GM23248 (cell line): ENCODE measurements at places on chromosomes 13 and 19. TPM values are rescaled to one million over a fixed set of nuclear protein-coding genes. Genes with fewer than 3 reads are reported as not detected.

Gene CYP4F12
- polyA plus RNA-seq: not detected in 2 replicates

Gene SEMA6B
- polyA plus RNA-seq: 0.19 TPM in 1 of 2 replicates, not detected in the other

Gene RETN
- polyA plus RNA-seq: not detected in 2 replicates

Gene NALCN
- polyA plus RNA-seq: 3.1 and 3.5 TPM in 2 replicates

Gene ZNF607
- 2.2 and 2.7 TPM in 2 replicates for polyA plus RNA-seq

Gene GRIK5
- not detected in 2 replicates for polyA plus RNA-seq

Gene CLEC11A
- 122 and 127 TPM in 2 replicates for polyA plus RNA-seq

Gene ELSPBP1
- polyA plus RNA-seq: not detected in 2 replicates

Gene NFIX
- 59.2 and 60.8 TPM in 2 replicates for polyA plus RNA-seq

Gene COX7A1
- polyA plus RNA-seq: 93.2 and 95.6 TPM in 2 replicates

Gene LPAR6
- 3.8 and 6.6 TPM in 2 replicates for polyA plus RNA-seq

Gene THAP8
- 11.8 and 12.8 TPM in 2 replicates for polyA plus RNA-seq

Gene UGGT2
- 38.9 and 46.1 TPM in 2 replicates for polyA plus RNA-seq

Gene SPTBN4
- polyA plus RNA-seq: 0.24 and 0.69 TPM in 2 replicates

Gene MEDAG
- 84.9 and 86.0 TPM in 2 replicates for polyA plus RNA-seq

Gene AMH
- not detected in 2 replicates for polyA plus RNA-seq

Gene BSG
- polyA plus RNA-seq: 939 and 970 TPM in 2 replicates

Gene PSG7
- polyA plus RNA-seq: 0.19 TPM in 1 of 2 replicates, not detected in the other

Gene C1QTNF9B
- polyA plus RNA-seq: not detected in 2 replicates

Gene VAV1
- not detected in 2 replicates for polyA plus RNA-seq

Gene OR1M1
- not detected in 2 replicates for polyA plus RNA-seq

Gene PTGIR
- polyA plus RNA-seq: 21.1 and 21.5 TPM in 2 replicates

Gene TMEM205
- polyA plus RNA-seq: 84.6 and 90.1 TPM in 2 replicates

Gene GPX4
- 601 and 607 TPM in 2 replicates for polyA plus RNA-seq

Gene LATS2
- polyA plus RNA-seq: 10.6 and 11.8 TPM in 2 replicates

Gene FBXO27
- polyA plus RNA-seq: 2.1 and 4.0 TPM in 2 replicates

Gene ERICH4
- polyA plus RNA-seq: not detected in 2 replicates

Gene FLT3LG
- polyA plus RNA-seq: 4.6 and 5.7 TPM in 2 replicates

Gene EBI3
- 0.56 and 1.1 TPM in 2 replicates for polyA plus RNA-seq

Gene SPACA4
- not detected in 2 replicates for polyA plus RNA-seq

Gene ZNF534
- polyA plus RNA-seq: 0.16 and 0.20 TPM in 2 replicates

Gene PNMA8A
- polyA plus RNA-seq: 0.26 and 0.56 TPM in 2 replicates

Gene POU4F1
- polyA plus RNA-seq: not detected in 2 replicates

Gene SERTM1
- not detected in 2 replicates for polyA plus RNA-seq

Gene ATP8B3
- 1.8 and 1.9 TPM in 2 replicates for polyA plus RNA-seq

Gene CEBPA
- not detected in 2 replicates for polyA plus RNA-seq

Gene R3HDM4
- 52.7 and 58.1 TPM in 2 replicates for polyA plus RNA-seq

Gene MEIOSIN
- polyA plus RNA-seq: not detected in 2 replicates

Gene PPM1N
- polyA plus RNA-seq: 0.33 and 0.63 TPM in 2 replicates

Gene IQCN
- polyA plus RNA-seq: 0.16 and 0.33 TPM in 2 replicates

Gene APOC1
- polyA plus RNA-seq: 0.49 TPM in 1 of 2 replicates, not detected in the other

Gene ZNF98
- not detected in 2 replicates for polyA plus RNA-seq

Gene PRR22
- 0.14 and 0.19 TPM in 2 replicates for polyA plus RNA-seq

Gene ZNF850
- polyA plus RNA-seq: 0.29 and 0.75 TPM in 2 replicates

Gene PROZ
- not detected in 2 replicates for polyA plus RNA-seq
